ENCODE measurements at places on chromosomes 1 and 21.

GRCh38 chr1:224529844-224530243 lies 86.3 kb upstream of the CNIH3 start:
- DNase-seq = no peak

DNA sequence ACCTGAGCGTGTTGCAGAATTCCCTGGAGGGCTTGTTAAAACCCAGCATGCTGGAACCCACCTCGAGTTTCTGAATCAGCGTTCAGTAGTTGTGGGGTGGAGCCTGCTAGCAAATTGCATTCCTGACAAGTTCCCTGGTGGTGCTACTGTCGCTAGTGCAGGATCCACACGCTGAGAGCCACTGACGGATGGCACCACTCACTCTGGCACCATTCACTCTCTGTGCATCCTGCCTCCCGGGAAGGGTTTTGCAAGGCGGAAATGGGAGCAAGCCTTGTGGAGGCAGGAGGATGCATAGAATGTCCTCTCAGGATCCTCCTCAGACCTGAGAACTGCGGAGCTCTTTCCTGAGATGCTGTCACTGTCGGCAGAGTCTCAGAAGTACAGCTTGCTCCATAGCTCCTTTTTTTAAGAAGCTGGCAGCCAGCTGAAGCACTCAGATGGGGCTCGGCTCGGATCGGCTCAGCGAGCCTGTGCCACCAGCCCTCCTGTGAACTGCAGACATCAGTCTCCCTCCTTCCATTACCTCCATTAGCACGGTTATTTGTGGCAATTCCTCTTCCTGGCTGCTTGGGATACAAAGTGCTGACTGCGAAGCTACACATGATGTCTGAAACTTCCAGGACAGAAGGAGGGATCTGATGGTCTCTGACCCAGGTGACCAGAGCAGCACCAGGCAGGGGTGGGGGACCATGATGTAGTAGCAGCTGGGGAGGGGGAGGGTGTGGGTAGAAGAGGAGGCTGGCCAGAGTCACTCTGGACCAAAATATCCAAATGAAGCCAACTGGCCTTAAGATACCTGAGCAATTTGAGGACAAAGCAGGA lies 89.6 kb downstream of the C1orf94 start:
- DNase-seq = no peak

GRCh38 chr1:192787914-192788585 lies 20.8 kb upstream of the RGS2 start:
- no peak for DNase-seq

DNA sequence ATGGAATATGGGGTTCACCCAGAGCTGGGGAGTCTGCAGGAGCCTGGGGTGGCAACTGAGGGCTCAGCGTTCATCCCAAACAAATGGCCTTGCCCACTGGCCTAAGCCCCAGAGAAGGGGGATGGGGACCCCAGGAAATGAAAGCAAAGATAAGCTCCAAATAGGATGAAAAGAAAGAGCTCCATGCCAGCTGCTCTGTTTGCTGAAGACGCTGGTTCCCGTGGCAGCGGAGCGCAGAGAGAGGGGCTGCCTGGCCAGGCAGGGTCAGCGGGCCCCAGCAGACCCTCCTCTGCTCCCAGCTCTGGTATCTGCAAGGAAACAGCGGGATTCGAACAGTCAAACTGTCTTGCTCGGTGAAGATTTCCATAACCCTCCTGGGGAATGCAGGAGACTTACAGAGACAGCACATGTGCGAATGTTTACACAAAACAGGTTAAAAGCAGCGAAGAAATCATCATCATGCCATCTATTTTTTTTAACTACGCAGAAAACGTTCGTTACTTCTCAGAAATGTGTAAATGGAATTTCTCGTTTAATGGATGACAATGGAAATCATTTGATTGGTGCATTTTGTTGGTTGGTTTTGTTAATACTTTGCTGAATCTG lies 94.4 kb downstream of the PDE9A start:
- DNase-seq = no peak

GRCh38 chr1:71656902-71657301 lies 576.1 kb upstream of the ZRANB2 start:
- no peak for DNase-seq

DNA sequence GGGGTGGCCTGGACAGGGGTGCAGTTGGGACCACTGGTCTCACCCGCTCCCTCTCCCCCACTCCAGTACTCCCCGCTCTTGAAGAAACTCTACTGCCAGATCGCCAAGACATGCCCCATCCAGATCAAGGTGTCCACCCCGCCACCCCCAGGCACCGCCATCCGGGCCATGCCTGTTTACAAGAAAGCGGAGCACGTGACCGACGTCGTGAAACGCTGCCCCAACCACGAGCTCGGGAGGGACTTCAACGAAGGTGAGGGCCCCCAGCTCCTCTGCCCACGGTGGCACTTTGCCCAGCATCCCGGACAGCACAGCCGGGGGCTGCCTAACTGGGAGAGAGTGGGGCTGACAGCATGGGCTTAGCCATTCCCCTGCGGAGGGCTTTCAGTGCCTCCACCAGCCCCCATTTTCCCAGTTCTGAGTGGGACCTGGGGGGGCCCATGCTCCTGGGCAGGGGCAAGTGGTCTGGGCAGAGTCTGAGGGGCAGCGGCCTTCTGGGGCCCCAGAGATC lies 30.2 kb upstream of the CCDC27 start:
- no peak for DNase-seq

GRCh38 chr1:46394108-46394871 lies at the start of gene FAAH:
TSS of gene FAAH (plus strand) at chr1:46394317. CDS start at chr1:46394349, 32 bp downstream.
- no peak for DNase-seq

DNA sequence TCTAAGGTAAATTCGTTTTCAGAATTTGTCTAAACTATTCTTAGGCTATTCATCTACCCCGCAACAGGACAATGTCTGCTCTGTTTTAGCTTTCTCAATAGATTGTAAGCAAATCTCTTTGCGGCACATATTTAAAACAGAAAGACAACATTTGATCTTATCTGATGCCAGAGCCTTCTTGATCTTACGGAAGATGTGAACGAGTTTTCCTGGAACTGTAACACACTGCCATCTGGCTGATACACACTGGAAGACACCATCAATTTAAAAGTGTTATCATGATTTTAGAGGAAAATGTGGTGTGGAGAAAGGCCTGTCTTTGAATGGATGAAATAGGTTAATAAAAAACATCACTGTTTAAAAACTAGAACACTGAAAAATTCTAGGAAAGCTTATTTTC lies 36.1 kb downstream of the COA6 start:
- no peak for DNase-seq

GRCh38 chr21:33587792-33588484 lies 546 bp downstream of the DONSON start:
- no peak for DNase-seq

DNA sequence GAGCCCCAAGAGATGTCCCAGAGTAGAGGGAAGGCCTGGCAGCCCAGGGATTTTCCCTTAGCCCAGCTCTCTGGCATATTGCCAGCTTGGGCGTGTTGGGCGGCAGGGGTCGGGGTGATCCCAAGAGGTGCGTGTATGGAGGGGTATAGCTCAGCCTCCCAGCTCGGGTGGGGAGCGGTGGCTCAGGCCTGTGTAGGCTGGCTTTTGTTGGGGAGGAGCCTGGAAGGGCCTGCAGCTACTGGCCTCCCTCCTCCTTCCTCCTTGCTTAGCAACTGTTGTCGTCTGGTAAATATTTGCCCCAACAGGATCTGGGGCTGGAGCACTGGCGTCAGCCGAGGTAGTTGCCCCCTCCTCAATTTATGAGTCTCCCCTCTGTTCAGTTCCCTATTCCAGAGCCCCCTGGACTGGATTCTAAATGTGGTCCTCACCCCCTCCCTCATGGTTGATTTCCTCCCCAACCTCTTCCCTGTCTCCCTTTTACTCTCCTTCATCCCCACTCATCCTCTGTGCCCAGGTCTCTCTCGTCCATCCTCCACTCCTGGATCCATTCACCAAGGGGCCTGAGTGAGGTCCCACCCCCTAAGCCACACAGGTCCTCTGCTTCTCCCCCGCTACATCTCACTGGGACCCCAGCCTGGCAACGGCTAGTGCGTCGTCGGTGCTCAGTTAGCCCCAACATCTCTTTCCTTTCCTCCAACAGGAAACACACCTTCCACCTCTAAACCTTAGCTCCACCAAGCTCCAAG lies 10.3 kb upstream of the LMNA start:
- no peak for DNase-seq

DNA sequence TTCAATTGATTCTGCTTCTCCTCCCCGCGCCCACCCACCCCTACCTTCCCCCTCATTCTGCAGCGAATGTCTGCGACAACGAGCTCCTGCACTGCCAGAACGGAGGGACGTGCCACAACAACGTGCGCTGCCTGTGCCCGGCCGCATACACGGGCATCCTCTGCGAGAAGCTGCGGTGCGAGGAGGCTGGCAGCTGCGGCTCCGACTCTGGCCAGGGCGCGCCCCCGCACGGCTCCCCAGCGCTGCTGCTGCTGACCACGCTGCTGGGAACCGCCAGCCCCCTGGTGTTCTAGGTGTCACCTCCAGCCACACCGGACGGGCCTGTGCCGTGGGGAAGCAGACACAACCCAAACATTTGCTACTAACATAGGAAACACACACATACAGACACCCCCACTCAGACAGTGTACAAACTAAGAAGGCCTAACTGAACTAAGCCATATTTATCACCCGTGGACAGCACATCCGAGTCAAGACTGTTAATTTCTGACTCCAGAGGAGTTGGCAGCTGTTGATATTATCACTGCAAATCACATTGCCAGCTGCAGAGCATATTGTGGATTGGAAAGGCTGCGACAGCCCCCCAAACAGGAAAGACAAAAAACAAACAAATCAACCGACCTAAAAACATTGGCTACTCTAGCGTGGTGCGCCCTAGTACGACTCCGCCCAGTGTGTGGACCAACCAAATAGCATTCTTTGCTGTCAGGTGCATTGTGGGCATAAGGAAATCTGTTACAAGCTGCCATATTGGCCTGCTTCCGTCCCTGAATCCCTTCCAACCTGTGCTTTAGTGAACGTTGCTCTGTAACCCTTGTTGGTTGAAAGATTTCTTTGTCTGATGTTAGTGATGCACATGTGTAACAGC lies 339.9 kb downstream of the NTNG1 start:
- no peak for DNase-seq

DNA sequence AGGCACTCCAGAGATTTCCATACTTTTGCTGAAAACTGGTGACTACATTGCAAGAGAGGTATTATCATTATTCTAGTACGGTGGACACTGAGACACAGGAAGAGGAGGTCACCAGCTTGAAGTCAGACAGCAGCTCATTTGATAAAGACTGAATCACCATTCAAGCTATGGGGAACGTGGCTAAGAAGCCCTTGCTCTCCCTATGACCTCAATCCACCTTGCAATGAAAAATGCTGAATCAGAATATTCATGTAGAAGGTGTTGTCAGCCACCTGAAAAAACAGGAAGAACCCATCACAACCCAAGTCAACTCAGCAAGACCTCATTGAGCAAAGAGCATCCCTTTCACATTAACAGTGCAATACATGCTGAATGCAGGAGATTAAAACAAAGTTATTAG lies 59.0 kb upstream of the FGGY start:
- DNase-seq = no peak

GRCh38 chr21:14863745-14864210 lies 201.0 kb downstream of the NRIP1 start:
- no peak for DNase-seq

DNA sequence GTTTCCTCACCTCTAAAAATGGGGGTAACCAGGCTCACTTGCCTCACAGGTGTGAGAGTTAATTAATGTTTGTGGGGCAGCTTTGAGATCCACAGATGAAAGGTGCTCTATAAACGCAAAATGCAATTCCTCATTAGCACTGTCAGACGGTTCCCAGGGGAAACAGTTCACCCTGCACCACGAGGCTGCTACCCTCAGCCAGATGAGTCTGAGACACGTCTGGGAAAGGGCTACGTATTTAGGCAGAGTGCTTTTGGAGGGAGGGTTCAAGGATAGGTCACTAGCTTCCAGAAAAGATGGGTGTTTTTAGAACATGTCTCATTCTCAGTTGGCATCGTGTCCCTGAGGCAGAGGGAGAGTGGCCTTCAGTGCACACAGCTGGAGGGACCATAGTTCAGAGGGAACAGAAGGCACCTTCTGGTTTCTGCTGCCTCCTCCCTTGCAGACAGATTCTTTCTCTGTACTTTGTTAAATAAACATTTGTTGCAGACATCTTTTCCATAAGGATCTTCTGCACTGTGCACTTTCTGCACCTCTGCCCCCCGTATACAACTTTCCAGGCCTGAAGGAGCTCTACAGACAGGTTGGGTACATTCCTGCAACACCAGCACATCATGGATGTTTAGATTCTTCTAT lies 139.9 kb downstream of the CLIC6 start:
- no peak for DNase-seq

GRCh38 chr1:225626698-225627097 lies 26.2 kb downstream of the ENAH start:
- DNase-seq = no peak

GRCh38 chr1:241413386-241413785 lies 56.4 kb upstream of the RGS7 start:
- no peak for DNase-seq

- no peak for DNase-seq
Observed at GRCh38 chr1:154620751-154621150, 12.8 kb upstream of the ADAR start.

DNA sequence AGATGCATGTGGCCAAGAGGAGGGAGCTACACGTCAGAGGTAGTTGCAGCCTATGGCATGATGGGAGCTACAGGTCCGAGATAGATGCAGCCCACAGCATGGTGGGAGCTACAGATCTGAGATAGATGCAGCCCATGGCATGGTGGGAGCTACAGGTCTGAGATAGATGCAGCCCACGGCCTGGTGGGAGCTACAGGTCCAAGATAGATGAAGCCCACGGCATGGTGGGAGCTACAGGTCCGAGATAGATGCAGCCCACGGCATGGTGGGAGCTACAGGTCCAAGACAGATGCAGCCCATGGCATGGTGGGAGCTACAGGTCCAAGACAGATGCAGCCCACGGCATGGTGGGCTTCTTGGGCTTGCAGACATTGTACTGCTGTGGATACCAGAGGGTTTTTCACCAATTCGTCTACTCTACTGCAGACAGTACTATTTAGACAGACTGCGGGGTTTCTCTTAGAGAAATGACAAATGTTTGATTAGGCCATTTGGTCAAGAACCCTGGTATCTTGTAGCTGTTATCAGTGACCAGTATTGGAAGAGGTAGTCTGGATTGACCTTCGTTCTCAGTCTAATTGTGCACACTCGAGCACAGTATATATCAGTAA lies 127.4 kb downstream of the DHRS3 start:
- no peak for DNase-seq

DNA sequence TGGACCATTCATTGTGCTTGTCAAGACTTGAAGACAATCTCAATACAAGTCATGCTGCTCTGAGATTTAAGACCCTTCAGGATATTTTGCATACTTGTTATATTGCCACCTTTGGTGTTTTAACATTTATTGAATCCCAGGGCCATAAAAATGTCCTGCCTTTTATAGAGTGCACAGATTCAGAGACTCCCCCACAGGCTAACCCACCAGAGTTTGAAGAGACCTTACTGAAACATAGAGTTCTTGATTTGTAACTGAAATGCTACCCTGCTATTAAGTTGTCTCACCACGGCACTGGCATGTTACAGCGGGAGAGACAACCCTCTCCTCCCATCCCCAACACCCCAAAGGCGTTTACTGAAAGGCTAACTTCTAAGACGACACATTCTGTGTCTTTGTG lies 313.9 kb upstream of the USP24 start:
- no peak for DNase-seq

- no peak for DNase-seq
Observed at GRCh38 chr21:27614231-27614630, 647.3 kb upstream of the ADAMTS5 start.
